GM03348 (cell line): ENCODE measurements at places on chromosomes 2 and 18.
A peak's percentile ranks its signal among the peaks of the same experiment; 100 is the strongest.

DNA sequence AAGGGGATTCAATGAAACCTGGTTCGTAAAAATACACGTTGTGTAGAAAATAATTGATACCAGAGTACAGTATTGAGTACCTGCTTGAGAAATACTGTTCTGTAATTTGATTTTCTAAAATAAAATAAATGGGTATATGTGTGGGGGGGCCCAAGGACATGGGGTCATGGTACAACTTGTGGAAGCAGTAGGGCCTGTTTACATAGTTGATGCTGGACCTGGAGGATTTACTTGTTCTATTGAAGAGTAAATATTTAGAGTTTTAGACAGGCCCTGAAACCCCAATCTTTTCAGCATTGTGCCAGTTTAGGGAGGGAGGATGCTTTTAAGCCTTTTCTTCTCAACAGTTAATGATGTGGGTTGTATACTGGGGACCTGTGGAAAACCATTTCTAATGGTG lies 11.7 kb downstream of the CERS6 start:
- no peak for DNase-seq

DNA sequence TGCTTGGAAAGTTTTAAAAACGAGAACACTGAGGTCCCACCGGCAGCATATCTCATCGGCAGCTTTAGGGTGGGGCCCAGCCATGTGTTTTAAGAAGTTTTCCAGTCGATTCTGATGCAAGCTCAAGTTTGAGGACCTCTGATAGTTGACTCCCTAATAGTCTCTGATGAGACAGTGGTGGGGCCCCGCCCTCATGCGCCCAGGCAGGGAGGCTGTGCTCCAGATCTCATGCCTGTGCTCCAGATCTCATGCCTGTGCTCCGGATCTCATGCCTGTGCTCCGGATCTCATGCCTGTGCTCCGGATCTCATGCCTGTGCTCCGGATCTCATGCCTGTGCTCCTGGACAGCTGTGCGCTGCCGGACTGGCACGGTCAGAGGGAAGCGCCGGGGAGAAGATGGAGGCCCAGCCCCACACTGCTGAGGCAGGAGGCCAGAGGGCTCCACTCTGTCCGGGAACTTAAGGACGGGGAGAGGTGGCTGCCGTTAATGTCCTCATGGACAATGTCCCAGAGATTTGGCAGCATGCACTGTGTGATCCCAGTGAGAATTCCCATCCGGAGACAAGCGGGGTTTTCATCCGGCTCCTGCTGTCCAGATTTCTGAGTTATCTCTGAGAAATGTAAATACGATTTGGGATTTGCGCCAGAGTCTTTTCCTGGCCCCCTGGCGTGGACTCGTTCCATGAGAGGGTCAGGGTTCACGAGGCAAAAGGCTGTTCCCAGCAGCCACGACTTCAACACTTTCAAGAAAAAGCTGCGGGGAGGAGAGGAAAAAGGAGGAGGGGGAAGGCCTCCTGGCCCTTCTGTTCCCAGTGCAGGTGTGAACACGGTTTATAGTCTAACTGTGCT lies 9.4 kb upstream of the COLEC11 start:
- DNase-seq, result no peak

DNA sequence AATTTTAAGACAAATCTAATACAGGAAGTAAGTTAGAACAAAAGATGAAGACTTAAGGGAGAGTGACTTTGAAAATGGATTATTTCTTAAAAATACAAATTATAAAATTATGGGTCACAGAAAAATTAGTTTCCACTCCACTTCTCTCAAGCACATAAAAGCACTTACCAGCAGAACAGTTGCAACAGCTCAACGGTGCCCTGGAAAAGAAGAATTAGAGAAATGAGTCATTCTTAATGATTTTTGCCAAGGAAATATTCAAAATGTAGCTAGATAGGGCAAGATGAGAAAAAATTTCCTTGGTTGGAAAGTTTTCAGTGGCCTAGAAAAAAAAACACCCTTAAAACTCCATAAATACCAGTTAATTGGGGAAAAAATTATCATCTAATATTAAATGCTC lies 2185.6 kb upstream of the CELF4 start:
- peak; percentile 4 for DNase-seq

DNA sequence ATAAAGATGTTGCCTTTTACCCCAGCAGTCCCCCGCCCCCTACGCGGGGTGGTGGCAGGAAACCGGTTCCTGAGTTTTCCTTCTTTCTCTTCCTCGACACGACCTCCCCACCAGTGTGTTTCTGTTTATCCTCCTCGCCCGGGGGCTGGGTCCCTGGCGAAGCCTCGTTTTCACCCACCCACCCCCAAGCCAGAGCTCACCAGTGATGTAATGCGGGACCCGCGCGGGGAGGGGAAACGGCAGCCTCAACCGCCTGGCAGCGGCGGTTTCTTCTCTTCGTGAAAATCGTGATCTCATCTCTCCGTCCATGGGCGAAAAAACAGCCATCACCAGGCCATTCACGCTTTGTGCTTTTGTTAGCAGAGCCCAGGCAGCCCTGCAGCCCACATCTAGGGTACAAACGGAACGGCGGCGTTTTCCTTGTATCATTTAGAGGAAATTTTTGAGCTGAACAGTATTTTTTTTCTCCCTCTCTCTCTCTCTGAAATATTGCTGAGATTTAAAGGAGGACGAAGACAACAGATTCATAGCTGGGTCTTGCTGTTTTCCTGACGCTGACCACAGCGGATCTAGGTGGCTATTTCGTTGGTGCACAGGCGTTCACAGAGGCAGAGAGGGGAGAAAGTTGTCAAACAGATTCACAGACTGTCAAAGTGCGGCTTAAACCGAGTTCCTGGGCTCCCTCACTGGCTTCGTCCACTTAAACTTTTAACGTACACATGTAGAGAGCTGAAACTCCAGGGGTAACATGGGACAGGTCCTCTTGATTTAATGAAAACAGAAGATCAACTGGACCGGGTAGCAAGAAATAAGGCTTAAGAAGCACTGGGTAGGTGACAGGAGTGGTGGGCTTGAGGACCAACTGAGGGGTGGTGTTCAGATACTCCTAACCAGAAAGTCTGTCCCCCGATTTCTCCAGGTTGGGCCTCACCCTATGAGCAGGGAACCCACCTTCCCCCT lies 21.9 kb upstream of the PAX3 start:
- DNase-seq, result peak; percentile 31

DNA sequence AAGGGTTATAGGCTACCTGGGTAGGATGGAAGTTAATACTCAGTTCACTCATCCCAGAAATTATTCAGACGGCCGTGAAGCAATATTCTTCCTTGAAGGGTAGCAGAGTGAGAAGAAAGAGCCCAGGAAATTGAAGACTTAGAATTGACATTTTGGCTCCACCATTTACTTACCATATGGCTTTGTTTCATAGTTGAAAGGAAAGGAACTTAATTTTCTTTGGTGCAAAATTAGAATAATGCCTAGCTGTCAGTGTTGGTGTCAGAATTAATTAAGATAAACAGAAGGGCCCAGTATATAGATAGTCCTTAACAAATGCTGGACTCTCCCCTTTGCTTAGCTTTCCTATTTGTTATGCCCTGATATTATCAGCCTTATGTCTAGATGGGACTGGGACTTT lies 263.2 kb downstream of the KCNJ3 start:
- no peak for DNase-seq
